ENCODE measurements at places on chromosomes 11 and 22.
A peak's percentile ranks its signal among the peaks of the same experiment; 100 is the strongest.

- H3K4me1 ChIP-seq = no peaks in the 10 kb centered on the region
- no peaks in the 10 kb centered on the region for H3K36me3 ChIP-seq
- no peaks in the 10 kb centered on the region for H3K27me3 ChIP-seq
- DNase-seq = no peak
- H3K27ac ChIP-seq = no peak overlapping the region
- H3K4me3 ChIP-seq = no peak overlapping the region
Measured at GRCh38 chr22:17242641-17243040, 23.4 kb upstream of the ADA2 start.

GRCh38 chr22:32880893-32881596 is 79.5 kb downstream of the TIMP3 start:
- DNase-seq = no peak
- H3K27me3 ChIP-seq = no peaks in the 10 kb centered on the region
- H3K4me1 ChIP-seq = 0 out of 2 replicates have a peak, but pooled peaks cover 4% of the 10 kb centered on the region
- no peaks in the 10 kb centered on the region for H3K36me3 ChIP-seq

- no peaks in the 10 kb centered on the region for H3K27me3 ChIP-seq
- no peaks in the 10 kb centered on the region for H3K36me3 ChIP-seq
- H3K4me3 ChIP-seq = no peak overlapping the region
- no peak for DNase-seq
Measured at GRCh38 chr11:9941991-9942390, 278.1 kb downstream of the SWAP70 start.

- DNase-seq = no peak
- H3K4me3 ChIP-seq = no peak overlapping the region
- peaks cover 61% of the 10 kb centered on the region for H3K4me1 ChIP-seq
- no peaks in the 10 kb centered on the region for H3K36me3 ChIP-seq
- peak overlapping the region; percentile 86 for H3K27ac ChIP-seq
Measured at GRCh38 chr22:44698531-44699421, 3.2 kb upstream of the PRR5 start.

All from Caco-2 (cell line).